ENCODE measurements at places on chromosomes 7 and 10. TPM values are rescaled to one million over a fixed set of nuclear protein-coding genes. Genes with fewer than 3 reads are reported as not detected.

The NEBL gene
- total RNA-seq = 0.16 TPM

The ZNF503 gene
- total RNA-seq = 16.4 TPM

The RAB19 gene
- not detected for total RNA-seq

The RBP3 gene
- total RNA-seq = not detected

The NRP1 gene
- 306 TPM for total RNA-seq
